ENCODE measurements at places on chromosomes 5 and 9. TPM values are rescaled to one million over a fixed set of nuclear protein-coding genes. Genes with fewer than 3 reads are reported as not detected.

MARCOL gene
- total RNA-seq: not detected

PRDM9 gene
- total RNA-seq: not detected

PHF24 gene
- total RNA-seq: 0.10 TPM

FAM120A gene
- 112 TPM for total RNA-seq

NMUR2 gene
- 0.20 TPM for total RNA-seq

POLR1E gene
- 10.4 TPM for total RNA-seq

LHX2 gene
- total RNA-seq: not detected

GPR150 gene
- total RNA-seq: not detected

GPX8 gene
- 4.6 TPM for total RNA-seq

BARHL1 gene
- total RNA-seq: not detected

SH2D3C gene
- total RNA-seq: 18.3 TPM

CDC20B gene
- not detected for total RNA-seq

SPRY4 gene
- 8.3 TPM for total RNA-seq

TEK gene
- 22.2 TPM for total RNA-seq

PLCXD3 gene
- 95.3 TPM for total RNA-seq

MYOZ3 gene
- total RNA-seq: 3.2 TPM

PFN3 gene
- not detected for total RNA-seq

DOLPP1 gene
- 5.2 TPM for total RNA-seq

BSPRY gene
- total RNA-seq: 0.37 TPM

MYOT gene
- 8.7 TPM for total RNA-seq

GRXCR2 gene
- 3.8 TPM for total RNA-seq

GGTA1 gene
- total RNA-seq: 28.3 TPM

GLDC gene
- not detected for total RNA-seq

PALM2AKAP2 gene
- 76.1 TPM for total RNA-seq

HAVCR2 gene
- 2.8 TPM for total RNA-seq

CD274 gene
- 10.9 TPM for total RNA-seq

PCDHA3 gene
- total RNA-seq: 0.07 TPM

LCN15 gene
- total RNA-seq: 0.59 TPM

SLC27A6 gene
- 52.2 TPM for total RNA-seq

GPR151 gene
- not detected for total RNA-seq

FBXL17 gene
- 45.1 TPM for total RNA-seq

MCTP1 gene
- 6.4 TPM for total RNA-seq

IL9 gene
- not detected for total RNA-seq
